ENCODE measurements at places on chromosomes 3 and 15.

DNA sequence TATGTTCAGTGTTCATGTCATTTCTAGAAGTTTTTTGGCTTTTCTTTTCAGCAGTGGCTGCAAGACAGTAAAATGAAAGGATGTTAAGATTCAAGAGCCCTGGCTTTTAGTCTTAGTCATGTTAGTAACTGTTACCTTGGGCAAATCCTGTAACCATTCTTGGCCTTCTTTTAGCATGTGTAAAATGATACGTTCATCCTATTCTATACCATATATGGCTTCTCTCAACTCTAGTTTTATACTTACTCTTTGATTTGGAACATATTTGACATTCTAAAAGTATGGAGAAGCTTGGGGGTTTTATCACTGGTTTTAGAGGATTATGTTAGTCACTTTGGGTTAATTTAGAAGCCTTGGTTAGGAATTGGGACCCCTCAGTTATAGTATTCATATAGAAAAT, 20.1 kb downstream of the GTF2E1 start:
- no peak for DNase-seq

DNA sequence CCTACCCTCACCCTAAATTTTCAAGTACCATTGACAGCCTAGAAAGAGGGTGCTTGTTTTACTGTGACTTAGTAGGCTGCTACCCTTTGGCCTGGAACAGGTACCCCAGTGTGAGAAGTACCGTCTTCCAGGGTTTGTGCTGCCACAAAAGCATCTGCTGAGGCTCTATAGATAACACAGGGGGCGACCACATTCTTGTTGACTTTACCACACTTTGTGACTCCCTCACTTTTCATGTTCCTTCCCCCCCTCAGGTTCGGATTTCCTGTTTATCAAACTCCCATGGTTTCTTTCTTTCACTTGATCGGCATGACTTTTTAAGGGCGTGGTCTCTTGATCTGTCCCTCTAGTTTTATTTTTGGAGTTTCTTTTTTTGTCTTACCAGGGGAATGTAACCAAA, 23.5 kb downstream of the EXOG start:
- DNase-seq = no peak

DNA sequence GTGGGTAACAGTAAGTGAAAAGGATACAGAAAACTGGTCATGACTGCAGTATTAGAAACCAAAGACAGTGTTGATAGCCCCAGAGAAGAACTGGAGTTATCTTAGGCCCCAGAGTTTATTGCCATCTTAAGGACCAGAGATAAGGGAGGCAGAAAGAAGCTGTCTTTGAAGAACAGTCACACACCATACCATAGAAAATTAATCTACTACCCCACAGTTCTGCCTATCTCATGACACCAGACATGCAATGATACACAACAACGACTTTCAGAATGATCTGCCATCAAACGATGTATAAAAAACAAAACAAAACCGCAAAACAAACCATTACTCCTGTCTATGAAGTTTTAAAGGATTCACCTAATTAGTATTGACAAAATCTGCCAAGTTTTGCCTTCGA, 9.6 kb downstream of the CPOX start:
- no peak for DNase-seq

GRCh38 chr3:38554127-38554827, 58.1 kb downstream of the EXOG start:
- no peak for DNase-seq

DNA sequence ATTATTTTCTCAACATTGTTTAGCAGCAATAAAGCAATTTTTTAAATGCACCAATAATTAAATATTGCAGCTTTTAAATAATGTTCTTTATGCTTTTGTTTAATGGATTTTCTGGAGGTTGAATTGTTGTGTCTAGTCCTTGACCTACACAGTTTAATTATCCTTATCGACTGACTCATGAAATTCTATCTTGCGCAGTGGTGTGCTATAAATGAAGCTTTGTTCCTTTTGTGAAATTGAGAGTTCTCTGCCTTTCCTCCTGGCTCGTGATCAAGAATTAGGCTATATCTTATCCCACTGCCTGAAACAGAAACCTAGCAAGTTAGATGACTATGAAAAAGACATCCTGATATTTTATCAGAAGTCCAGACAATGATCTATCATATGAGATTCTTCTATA, 37.0 kb upstream of the PIK3R4 start:
- no peak for DNase-seq

GRCh38 chr3:40086890-40087883, 222.3 kb upstream of the EIF1B start:
- no peak for DNase-seq

- DNase-seq = no peak
Measured at GRCh38 chr3:79361748-79362378, 405.9 kb downstream of the ROBO1 start.

DNA sequence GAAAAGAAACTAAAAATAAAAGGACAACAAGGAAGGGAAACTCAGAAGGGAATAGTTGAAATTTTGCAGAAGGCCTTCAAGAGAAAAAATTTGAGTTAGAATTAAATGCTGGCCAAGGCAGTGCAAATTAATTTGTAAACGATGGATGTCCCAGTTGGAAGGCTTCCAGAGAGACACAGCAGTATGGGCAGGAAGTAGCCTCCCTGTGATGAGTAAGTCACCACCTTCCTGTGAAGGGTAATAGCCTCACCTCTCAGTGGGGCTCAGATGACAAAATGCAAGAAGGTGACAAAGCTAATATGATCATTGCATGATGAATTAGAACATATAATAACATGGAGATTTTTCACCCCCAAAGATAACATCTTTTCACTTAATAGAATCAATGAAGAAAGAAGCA, 27.3 kb upstream of the TMCO5A start:
- DNase-seq = no peak

DNA sequence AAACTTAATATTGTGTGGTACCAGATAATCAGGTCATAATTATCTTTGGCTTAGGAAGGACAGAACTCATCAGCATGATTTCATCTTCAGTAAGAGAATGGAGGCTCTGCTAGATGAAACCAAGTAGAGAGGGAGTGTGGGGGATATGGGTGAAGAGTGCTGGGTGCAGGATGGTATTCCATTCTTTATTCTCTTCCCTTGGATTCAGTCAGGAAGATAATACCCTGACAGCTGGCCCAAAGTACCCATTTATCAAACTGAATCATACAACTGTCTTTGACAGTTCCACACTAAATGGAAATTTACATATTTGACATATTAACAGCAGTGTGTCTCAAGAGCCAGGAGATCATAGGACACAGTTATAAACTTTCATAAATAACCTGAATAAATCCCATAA, 44.7 kb downstream of the GOLIM4 start:
- no peak for DNase-seq

DNA sequence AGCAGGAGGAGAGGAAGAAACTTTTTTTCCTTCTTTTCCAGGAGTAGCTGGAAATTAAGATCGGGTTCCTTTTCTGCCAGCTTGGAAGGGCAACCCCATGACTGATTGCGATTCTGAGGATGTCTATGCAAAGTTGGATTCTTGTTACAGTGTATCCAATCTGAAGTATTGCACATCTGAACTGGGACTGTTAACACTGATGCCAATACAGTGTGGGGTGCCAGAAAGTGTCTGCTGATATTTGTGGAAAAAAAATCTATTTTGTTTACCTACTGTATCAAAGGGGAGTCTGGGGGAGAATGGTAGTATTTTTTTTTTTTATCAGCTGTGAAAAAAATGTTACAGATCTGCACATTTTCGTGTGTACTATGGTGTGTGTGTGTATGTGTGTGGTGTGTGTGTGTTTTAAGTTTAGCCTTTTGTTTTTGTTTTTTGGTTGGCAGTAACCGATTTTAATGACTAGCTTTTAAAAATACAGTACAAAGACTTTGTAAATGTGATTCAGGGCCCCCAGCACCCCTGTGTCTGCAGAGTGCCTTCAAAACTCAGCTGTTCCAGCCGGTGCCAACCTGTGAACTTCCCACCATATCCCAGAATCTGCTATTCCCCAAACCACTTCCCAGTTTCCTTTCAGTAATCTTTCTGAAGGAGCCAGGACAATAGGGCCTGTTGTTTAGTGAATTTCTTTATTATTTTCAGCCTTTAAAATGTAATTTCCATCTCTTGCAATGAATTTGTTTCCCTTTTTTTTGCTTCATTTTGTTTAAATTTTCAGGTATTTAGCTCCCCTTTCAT, 1.9 kb downstream of the RAP2B start:
- no peak for DNase-seq

GRCh38 chr15:31353931-31354330, 27.3 kb downstream of the KLF13 start:
- DNase-seq = no peak

DNA sequence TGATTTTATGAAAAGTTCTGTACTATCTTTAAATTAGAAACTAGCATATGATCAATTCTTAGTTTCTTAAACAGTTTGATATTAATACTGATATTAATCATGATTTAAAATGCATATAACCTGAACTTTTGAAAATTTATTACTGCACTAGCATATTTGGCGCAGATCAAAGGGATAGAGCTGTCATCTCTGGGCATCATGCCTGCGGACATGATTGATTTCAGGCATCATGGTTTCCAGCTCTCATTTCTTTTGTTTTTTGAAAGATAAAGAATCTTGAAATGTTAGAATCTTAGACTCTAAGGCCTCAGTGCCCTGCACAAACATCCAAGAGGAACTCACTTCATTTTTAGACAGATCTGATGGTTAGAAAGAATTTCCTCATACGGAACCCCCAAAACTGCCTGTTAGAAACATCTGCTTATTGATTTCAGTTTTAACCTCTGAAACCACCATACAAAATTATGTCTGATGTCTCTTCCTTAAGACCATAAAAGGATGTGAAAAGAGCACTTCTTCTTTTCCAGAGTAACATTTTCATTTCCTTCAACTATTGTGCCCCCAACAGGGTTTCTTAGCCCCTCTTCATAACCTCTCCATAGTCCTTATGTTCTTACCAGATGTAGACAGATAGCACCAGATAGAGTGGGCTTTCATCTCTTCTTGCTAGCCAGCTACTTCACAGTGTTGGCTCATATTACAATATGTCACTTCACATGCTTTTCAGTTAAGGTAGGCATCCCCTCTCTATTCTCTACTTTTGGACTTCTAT, 110.8 kb downstream of the BBX start:
- DNase-seq = no peak

DNA sequence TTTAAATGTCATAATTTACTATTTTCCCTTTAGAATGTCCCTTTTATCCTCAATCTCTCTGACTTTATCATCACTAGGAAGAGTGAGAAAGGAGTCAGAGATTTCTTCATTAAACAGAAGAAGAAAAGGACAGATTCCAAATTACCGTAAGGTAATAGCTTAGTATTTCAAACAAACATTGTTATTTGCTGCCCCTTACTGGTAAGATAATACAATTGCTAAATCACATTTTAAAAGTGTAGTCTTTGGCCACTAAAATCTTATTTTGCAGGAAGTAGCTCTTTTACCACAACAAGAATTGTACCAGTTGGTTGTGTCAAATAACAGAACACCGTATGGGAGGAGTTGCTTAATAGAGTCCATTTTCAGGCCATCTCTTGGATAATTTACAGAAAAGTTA, 53.7 kb downstream of the CGGBP1 start:
- DNase-seq = no peak

DNA sequence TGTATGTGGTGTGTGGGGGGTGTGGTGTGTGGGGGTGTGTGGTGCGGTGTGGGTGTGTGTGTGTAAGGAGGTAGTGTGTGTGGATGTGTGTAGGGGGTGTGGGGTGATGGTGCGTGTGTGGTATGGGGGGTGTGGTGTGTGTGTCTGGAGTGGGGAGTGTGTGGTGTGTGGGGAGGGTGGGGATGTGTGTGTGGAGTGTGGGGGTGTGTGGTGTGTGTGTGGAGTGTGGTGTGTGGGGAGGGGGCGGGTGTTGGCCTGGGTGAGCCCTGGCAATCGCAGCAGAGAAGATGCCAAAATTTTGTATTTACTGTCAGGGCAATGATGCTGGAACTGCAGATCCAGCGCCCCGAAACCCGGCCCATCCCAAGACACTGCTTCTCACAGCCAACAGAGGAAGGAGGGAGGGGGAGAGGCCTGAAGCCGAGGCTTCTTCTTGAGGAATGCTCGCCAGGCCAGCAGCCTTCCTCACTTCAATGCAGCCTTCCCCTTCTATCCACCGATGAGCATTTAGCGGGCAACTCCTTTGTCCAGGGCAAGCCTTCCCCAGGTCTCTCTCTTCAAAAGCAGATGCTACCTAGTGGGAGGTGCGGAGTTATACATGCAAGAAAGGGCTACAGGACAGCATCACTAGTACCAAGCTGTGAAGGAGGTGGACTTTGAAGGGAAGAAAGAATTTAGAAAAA, 11.9 kb upstream of the SRP14 start:
- DNase-seq = no peak

DNA sequence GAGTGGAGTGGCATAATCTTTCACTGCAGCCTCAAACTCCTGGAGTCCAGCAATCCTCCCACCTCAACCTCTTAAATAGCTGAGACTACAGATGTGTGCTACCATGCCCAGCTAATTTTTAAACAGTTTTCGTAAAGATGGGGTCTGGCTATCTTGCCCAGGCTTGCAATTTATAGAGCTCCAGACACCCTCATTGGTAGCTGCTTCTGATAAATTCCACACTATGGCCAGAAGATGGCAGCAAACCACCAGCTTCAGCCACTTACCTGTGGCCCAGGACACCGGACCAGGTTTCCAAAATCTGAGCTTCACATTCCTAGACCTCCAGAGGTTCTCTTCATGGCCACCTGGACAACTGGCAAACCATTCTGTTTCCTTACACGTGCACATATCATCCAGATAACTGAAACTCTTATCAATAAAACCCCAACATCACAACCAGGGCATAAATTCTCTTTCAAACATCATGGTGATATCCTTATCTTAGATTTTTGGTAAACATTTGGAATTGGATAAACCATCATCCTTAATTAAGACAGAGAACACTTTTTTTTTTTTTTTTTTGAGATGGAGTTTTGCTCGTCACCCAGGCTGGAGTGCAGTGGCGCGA, 28.9 kb downstream of the FBXW12 start:
- DNase-seq = no peak

GRCh38 chr3:138347960-138348753, at the start of gene MRAS:
TSS of gene MRAS (plus strand) at chr3:138348579. CDS start at chr3:138372884, 24,305 bp downstream.
- no peak for DNase-seq

Data from esophagus squamous epithelium (tissue), 5 donors.